ENCODE measurements at places on chromosomes 7 and 10. TPM values are rescaled to one million over a fixed set of nuclear protein-coding genes. Genes with fewer than 3 reads are reported as not detected.

LIPA gene
- total RNA-seq, result 194 TPM

PPIA gene
- total RNA-seq, result 970 TPM

PDGFA gene
- 57.1 TPM for total RNA-seq

TMEM196 gene
- not detected for total RNA-seq

ERVW-1 gene
- total RNA-seq, result not detected

EPDR1 gene
- 70.3 TPM for total RNA-seq

HGF gene
- total RNA-seq, result 26.5 TPM

TMEM243 gene
- 108 TPM for total RNA-seq

GRCh38 chr10:131260031-131260430 is 51.5 kb downstream of the TCERG1L start:
- no peaks in the 10 kb centered on the region for H3K4me1 ChIP-seq
- no peak overlapping the region for H3K4me3 ChIP-seq
- H3K27ac ChIP-seq, result no peak overlapping the region

DNA sequence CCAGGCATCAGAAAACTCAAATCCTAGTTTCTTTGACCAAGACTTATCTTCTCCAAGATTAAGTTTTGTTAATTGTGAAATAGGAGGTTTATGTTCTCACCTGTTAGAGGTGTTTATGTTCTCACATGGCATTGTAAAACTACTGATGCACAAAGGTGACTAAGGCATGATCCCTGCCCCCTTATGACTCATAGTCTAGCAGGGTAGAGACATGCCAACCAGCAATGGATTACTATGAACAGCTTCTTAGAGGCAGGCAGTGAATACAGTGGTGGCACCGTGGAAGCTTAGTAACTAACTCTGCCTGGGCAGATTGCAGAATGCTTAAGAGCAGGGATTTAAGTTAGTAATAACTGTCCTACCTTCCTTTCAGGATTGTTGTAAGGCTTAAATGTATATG is 400.9 kb downstream of the SORCS3 start:
- no peak overlapping the region for H3K27ac ChIP-seq
- no peaks in the 10 kb centered on the region for H3K27me3 ChIP-seq
- H3K4me1 ChIP-seq, result no peaks in the 10 kb centered on the region
- no peak for DNase-seq
- H3K36me3 ChIP-seq, result no peaks in the 10 kb centered on the region
- H3K4me3 ChIP-seq, result no peak overlapping the region

- DNase-seq, result no peak
- peaks cover 6% of the 10 kb centered on the region for H3K4me1 ChIP-seq
- no peaks in the 10 kb centered on the region for H3K36me3 ChIP-seq
Measured at GRCh38 chr7:39651265-39651664, 27.9 kb downstream of the RALA start.

DNA sequence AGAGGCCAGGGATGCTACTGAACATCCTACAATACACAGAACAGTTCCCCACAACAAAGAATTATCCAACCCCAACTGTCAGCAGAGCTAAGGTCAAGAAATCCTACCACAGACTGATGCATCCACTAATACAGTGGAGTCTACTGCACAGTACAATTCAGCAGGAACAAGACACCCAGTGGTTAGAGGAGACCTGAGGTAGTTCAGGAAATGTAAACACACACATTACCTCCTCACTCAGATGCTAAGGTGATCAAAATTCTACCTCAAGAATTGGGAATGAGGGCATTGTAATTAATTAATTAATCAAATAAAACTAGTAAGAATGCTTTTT is 91.4 kb downstream of the ZFAND4 start:
- DNase-seq, result no peak
- no peak overlapping the region for H3K4me3 ChIP-seq
- no peaks in the 10 kb centered on the region for H3K27me3 ChIP-seq
- peak overlapping the region; percentile 40 for H3K27ac ChIP-seq

DNA sequence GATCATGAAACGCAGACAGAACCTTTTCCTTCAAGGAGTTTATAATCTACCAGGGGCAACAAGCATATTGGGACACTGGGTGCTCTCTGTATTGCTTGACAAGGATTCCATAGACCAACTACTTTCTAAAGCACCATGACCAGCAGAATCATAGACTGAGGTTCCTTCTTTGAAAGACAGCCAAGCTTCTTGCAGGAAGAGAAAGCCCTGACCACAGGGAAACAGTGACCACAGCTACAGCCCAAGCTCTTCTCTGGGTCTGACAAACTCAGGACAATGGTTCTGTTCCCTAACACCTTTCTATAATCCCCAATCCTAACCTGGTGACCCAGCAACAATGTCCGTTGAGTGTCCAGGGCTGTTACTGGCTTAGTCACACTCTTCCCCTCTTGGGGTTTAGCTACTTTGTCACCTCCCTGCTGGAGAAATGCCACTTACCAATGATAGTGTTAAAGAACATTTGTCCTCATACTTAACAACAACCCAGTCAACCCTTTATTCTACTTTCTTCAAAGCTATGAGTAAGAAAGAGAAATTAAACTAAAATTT is 155.7 kb downstream of the JAZF1 start:
- peaks cover 6% of the 10 kb centered on the region for H3K4me1 ChIP-seq
- H3K27me3 ChIP-seq, result no peaks in the 10 kb centered on the region
- H3K4me3 ChIP-seq, result no peak overlapping the region
- no peak overlapping the region for H3K27ac ChIP-seq
- H3K36me3 ChIP-seq, result no peaks in the 10 kb centered on the region

- H3K36me3 ChIP-seq, result peaks cover 65% of the 10 kb centered on the region
- DNase-seq, result no peak
- peaks cover 11% of the 10 kb centered on the region for H3K4me1 ChIP-seq
- no peaks in the 10 kb centered on the region for H3K27me3 ChIP-seq
Measured at GRCh38 chr10:74084955-74085354, 65.7 kb downstream of the AP3M1 start.

DNA sequence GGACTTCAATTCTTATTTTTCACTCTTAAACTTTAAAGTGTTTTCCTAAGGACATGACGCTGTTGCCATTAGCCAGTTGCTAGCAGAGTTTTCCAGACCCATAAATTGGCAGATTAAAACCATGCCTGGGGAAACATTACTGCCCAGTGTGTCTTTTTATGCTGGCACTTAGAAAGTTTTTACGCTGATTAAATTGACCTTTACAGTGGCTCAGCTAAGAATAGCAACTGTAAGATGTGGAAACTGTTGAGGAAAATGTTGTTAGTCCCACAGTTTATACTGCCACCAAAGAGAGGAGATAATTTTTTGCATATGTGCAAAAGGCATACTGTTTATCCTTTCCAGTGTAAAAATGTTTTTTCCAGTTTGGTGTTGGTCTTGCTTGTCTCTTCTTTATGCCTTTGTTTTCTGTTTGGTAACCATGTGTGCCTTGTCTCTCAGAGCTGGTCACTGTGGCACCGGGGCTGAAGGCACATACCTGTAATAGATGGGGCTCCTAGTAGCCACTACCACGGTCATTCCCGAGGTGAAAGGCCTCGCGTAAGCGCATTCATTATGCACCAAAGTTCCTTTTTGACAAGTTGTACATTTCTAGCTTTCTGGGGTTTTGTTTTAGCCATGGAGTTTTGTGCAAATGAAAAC is 45.3 kb downstream of the CYP17A1 start:
- DNase-seq, result no peak
- no peaks in the 10 kb centered on the region for H3K36me3 ChIP-seq
- no peak overlapping the region for H3K27ac ChIP-seq
- H3K27me3 ChIP-seq, result no peaks in the 10 kb centered on the region
- no peak overlapping the region for H3K4me3 ChIP-seq
- H3K4me1 ChIP-seq, result peaks cover 42% of the 10 kb centered on the region

- H3K27ac ChIP-seq, result peak overlapping the region; percentile 30
- H3K27me3 ChIP-seq, result no peaks in the 10 kb centered on the region
- H3K4me3 ChIP-seq, result no peak overlapping the region
Measured at GRCh38 chr10:124340033-124340760, 78.5 kb downstream of the OAT start.

DNA sequence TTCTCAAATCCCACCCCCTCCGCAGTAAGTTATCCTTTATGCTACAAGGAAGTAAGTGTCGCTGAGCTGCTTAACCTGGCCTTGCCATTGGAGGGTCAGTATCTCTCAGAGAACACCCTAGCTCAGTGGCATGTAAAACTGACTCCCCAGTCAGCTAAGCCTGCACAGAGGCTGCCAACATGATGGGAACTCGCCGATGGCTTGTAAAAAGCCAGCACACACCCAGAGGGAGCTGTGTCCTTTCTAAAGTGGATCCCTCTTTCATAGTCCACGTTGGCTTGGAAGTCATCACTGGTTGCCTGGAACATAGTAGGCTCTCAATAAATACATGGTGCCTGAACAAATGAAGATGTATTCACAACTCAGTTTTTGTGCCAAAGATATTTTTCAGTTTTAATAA is 249.1 kb upstream of the YAE1 start:
- DNase-seq, result no peak
- no peaks in the 10 kb centered on the region for H3K36me3 ChIP-seq
- H3K4me1 ChIP-seq, result no peaks in the 10 kb centered on the region
- H3K4me3 ChIP-seq, result no peak overlapping the region

DNA sequence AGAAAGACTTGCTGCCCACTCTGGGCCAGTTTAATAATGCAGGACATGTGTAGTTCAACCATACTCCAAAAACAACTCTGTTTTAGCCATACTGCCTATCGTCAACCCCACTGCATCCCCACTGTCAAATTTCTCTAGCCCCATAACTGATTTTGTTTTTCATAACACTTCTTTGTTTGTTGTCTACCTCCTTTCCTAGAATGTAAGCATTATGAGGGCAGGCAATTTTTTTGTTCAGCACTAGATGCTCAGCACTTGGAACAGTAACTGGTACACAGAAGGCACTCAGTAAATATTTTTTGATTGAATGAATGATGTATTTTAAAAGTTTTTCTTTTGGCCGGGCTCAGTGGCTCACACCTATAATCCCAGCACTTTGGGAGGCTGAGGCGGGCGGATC is 183.8 kb upstream of the MKLN1 start:
- no peaks in the 10 kb centered on the region for H3K36me3 ChIP-seq
- no peaks in the 10 kb centered on the region for H3K4me1 ChIP-seq
- DNase-seq, result no peak
- H3K27me3 ChIP-seq, result no peaks in the 10 kb centered on the region
- no peak overlapping the region for H3K27ac ChIP-seq

DNA sequence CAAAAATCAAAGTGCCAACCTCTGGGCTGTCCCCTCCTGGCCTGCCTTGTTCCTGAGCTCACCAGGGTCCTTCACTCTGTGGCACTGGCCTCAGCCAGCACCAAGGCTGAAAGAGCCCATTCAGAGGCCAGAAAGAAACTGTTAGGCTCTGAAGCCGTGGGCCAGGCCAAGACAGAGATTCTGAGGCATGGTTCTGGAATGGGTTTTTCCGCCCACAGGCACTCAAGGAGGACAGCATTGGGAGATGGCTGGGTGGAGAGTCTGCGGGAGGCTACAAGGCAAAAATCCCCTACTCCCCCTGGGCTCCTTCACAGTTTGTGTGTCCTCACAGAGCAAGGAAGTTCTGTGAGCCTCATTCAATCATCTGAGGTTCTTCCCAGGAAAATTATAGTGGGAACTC is 31.7 kb downstream of the GRIFIN start:
- peaks cover 9% of the 10 kb centered on the region for H3K4me1 ChIP-seq
- no peaks in the 10 kb centered on the region for H3K36me3 ChIP-seq
- no peak overlapping the region for H3K4me3 ChIP-seq
- H3K27ac ChIP-seq, result no peak overlapping the region

GRCh38 chr10:29186221-29186620 is 102.6 kb upstream of the LYZL1 start:
- no peaks in the 10 kb centered on the region for H3K4me1 ChIP-seq
- no peaks in the 10 kb centered on the region for H3K36me3 ChIP-seq
- no peak overlapping the region for H3K27ac ChIP-seq
- no peaks in the 10 kb centered on the region for H3K27me3 ChIP-seq

DNA sequence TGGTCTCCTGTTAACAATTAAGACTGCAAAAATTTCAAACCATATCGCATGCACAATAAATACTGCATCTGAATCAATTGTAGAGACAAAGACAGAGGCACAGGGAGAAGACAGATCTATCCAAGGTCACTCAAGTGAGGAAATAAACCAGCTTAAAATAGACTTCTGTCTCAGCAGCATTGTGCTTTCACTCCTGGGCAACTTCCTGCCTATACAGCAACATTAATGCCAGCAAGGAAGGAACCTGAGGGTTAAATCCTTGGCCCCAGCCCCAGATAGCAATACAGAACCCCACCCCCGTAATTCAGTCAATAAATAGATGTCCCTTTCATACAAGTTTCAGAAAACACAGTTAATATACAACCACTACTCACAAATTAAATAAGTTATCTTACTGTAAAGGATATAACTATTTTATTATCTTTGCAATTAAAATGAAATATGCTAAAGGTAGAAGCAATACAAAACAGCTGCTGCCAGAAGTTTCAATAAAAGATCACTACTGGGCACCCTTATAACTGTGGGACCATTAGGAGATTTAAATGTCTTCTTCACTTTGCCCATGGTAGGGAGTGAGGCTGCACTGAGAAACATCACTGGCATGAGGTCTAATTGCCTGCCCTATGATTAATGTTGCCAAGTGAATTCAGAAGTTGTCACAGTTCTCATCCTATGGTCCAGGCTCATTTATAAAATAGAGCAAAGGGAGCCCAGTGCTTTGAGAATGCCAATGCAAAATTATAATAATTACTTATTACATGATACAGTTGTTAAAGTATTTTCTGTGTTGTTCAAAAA is 49.4 kb downstream of the CAV1 start:
- no peaks in the 10 kb centered on the region for H3K27me3 ChIP-seq
- H3K27ac ChIP-seq, result no peak overlapping the region
- H3K4me1 ChIP-seq, result peaks cover 16% of the 10 kb centered on the region
- H3K4me3 ChIP-seq, result no peak overlapping the region
- no peak for DNase-seq

DNA sequence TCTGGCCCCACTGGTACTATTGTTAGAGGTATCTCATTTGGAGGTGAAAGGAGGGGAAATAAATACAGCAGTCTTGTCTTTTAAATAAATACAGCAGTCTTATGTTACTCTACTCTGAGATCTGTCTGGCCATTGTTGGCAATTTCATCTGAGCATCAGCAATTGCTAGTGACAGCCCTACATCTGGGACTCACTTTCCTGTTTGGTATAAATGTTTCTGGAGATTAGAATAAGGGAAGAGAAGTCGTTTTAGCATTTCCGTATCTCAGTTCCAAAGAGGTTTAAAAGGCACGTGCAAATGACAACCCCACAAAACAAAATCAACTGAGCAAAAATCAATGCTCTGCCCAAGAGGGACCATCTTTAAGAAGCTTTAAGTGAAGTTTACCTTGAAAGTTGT is 18.1 kb upstream of the CNNM2 start:
- no peaks in the 10 kb centered on the region for H3K36me3 ChIP-seq
- no peaks in the 10 kb centered on the region for H3K4me1 ChIP-seq
- DNase-seq, result no peak
- H3K4me3 ChIP-seq, result no peak overlapping the region
- H3K27ac ChIP-seq, result no peak overlapping the region

DNA sequence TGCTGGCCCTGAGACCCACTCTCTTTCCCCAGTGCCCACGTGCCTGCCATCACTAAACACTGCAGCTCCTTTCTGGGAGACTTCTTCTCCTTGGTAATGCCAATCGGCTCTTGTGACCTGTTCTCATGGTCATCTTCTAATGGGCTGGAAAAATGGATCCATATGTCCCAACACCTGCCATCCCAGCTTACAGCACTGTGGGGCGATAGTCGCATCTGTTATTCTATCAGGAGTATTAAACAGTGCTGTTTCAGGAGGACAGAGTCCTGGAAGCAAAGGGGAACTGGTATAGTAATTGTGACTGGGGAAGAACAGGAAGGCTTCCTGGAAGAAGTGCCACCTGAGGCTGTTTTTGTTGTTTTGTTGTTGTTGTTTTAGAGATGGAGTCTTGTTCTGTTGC is 411.2 kb downstream of the GLRX3 start:
- H3K27me3 ChIP-seq, result no peaks in the 10 kb centered on the region
- no peak for DNase-seq
- no peak overlapping the region for H3K27ac ChIP-seq
- no peaks in the 10 kb centered on the region for H3K36me3 ChIP-seq
- no peak overlapping the region for H3K4me3 ChIP-seq
- no peaks in the 10 kb centered on the region for H3K4me1 ChIP-seq

- H3K27me3 ChIP-seq, result no peaks in the 10 kb centered on the region
- H3K4me1 ChIP-seq, result no peaks in the 10 kb centered on the region
Measured at GRCh38 chr7:55171157-55171556, 152.3 kb downstream of the EGFR start.
